ENCODE measurements at places on chromosomes 12 and 14.

GRCh38 chr14:101603096-101603495 lies 41.8 kb downstream of the DIO3 start:
- DNase-seq = no peak

- no peak for DNase-seq
These were observed 134.3 kb downstream of the MED13L start for GRCh38 chr12:116142936-116143898.

- DNase-seq = no peak
These were observed 55.2 kb downstream of the MAP1LC3B2 start for GRCh38 chr12:116614194-116614915.

- DNase-seq = no peak
These were observed 21.3 kb upstream of the SNRPF start for GRCh38 chr12:95837240-95838038.

DNA sequence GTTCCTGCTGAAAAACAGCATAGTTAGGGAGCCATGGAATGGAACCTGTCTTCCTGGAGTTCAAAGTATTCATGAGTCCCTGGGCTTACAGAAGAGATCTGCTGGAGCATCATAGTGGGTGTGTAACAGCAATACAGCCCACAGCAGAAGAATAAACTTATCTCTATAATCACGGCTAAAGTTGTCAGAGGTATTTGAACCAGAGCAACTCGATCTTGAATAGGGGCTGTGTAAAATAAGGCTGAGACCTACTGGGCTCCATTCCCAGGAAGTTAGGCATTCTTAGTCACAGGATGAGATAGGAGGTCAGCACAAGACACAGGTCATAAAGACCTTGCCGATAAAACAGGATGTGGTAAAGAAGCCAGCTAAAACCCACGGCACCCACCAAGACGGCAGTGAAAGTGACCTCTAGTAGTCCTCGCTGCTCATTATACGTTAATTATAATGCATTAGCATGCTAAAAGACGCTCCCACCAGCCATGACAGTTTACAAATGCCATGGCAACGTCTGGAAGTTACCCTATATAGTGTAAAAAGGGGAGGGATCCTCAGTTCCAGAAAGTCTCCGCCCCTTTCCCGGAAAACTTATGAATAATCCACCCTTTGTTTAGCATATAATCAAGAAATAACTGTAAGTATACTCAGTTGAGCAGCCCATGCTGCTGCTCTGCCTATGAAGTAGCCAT lies 223.4 kb downstream of the PCNX1 start:
- no peak for DNase-seq

Measured in fibroblast of skin of left biceps (primary cell).